Activated CD4-positive, alpha-beta T cell treated with anti-CD3 and anti-CD28 coated beads for 1 hour (primary cell): ENCODE measurements at places on chromosomes 2 and 18.

- no peak for DNase-seq
Observed at GRCh38 chr2:128770143-128771085, 451.7 kb upstream of the HS6ST1 start.

GRCh38 chr2:216633616-216634369 is 573 bp downstream of the IGFBP2 start:
- no peak for DNase-seq

DNA sequence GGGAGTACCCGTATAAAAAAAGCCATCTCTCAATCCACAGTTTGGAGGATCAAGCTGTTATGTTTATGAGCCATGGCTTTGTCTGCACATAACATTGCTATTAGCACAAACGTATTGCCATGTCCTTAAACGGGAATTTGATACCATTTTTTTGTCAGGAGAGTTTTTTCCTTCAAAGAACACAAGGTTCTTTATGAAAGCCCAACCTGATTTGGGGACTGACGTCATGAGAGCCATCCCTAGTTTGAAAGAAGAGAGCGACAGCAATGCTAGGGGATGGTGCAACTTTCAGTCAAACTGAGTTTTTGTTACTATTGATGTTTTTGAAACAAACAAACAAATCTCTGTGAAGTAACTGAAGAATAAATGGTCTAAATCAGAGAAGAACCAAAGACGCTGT is 376.6 kb downstream of the EIPR1 start:
- no peak for DNase-seq

DNA sequence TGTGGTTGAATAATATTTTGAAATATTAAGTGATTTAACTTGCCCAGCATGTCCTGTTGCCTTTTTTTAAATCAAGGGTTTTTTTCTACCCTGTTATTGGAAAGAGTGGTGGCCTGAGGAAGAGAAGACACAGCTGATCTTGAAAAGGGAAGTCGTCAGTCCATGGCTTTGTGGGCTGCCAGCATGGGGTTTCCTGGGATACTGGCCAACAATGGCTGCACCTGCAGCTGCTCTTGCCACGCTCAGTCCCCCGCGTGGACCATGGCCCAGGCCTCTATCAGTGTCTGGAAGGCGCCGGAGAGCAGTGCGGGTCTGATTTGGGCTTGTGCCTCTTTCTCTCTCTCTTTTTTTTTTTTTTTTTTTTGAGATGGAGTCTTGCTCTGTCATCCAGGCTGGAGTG is 99.3 kb downstream of the ASB1 start:
- no peak for DNase-seq

DNA sequence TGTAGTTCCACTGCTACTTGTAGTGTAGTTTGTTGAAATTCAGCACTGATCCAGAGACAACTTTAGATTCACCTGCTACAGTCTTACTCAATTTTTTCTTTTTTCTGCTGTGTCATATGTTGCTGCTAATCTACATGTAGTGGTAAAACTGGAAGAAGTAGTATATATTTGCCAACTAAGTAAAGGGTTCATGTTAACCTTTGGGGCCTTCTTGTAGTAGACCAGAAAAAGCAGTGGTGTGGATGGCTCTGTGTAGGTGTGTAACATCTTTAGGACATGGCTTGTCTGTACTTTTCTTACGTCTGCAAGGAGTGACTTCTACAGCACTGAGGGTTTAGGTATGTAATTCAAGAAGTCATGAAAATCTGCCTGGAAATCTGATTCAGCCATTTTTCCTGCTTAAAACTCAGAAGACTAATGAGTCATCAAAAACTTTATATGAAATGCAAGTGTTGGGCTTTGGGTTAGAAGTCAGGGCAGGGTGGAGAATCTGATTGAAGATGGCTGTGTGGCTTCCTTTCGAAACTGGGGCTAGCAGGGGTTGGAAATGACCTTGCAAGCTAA is 8.4 kb downstream of the PTPRM start:
- no peak for DNase-seq

GRCh38 chr2:47310801-47311560 is 92.0 kb upstream of the MSH2 start:
- no peak for DNase-seq
